ENCODE measurements at places on chromosomes 12 and 14. TPM values are rescaled to one million over a fixed set of nuclear protein-coding genes. Genes with fewer than 3 reads are reported as not detected.

DNAJC22 gene
- under 0.01 TPM for total RNA-seq

INSM2 gene
- not detected for total RNA-seq

MAPKAPK5 gene
- 37.9 TPM for total RNA-seq

PTPRO gene
- 204 TPM for total RNA-seq

TSHR gene
- total RNA-seq: 0.41 TPM

C12orf54 gene
- not detected for total RNA-seq

LTB4R gene
- 1.2 TPM for total RNA-seq

DCAF5 gene
- total RNA-seq: 33.8 TPM

ASB2 gene
- total RNA-seq: under 0.01 TPM

SIX6 gene
- total RNA-seq: not detected

SPTB gene
- 16.7 TPM for total RNA-seq

PAN2 gene
- 24.5 TPM for total RNA-seq

EIF2S3B gene
- total RNA-seq: 1.6 TPM

CARMIL3 gene
- total RNA-seq: 18.8 TPM

TAS2R13 gene
- 2.4 TPM for total RNA-seq

NFKBIA gene
- 46.5 TPM for total RNA-seq

CMAS gene
- 52.2 TPM for total RNA-seq

PXMP2 gene
- 15.9 TPM for total RNA-seq

KLRD1 gene
- total RNA-seq: under 0.01 TPM

TMED8 gene
- total RNA-seq: 25.3 TPM

TMED10 gene
- 108 TPM for total RNA-seq

HELB gene
- total RNA-seq: 3.3 TPM

CABP1 gene
- total RNA-seq: 2.0 TPM

DAO gene
- total RNA-seq: not detected

OR4E2 gene
- not detected for total RNA-seq

RBMS2 gene
- total RNA-seq: 2.4 TPM

PLEKHD1 gene
- total RNA-seq: 0.41 TPM

LBHD2 gene
- total RNA-seq: not detected

BMP4 gene
- 0.41 TPM for total RNA-seq

PRKCH gene
- total RNA-seq: 21.6 TPM

OGFOD2 gene
- total RNA-seq: 4.5 TPM

UNC79 gene
- 43.6 TPM for total RNA-seq

OVCH1 gene
- total RNA-seq: 0.41 TPM

ATL1 gene
- 95.8 TPM for total RNA-seq

SLCO1A2 gene
- 4.9 TPM for total RNA-seq

PMEL gene
- not detected for total RNA-seq

C12orf60 gene
- total RNA-seq: 1.6 TPM

KRT83 gene
- not detected for total RNA-seq

Data from frontal cortex (tissue), 4 donors.